GOT3 (cell line): ENCODE measurements at places on chromosomes 5 and 9.

DNA sequence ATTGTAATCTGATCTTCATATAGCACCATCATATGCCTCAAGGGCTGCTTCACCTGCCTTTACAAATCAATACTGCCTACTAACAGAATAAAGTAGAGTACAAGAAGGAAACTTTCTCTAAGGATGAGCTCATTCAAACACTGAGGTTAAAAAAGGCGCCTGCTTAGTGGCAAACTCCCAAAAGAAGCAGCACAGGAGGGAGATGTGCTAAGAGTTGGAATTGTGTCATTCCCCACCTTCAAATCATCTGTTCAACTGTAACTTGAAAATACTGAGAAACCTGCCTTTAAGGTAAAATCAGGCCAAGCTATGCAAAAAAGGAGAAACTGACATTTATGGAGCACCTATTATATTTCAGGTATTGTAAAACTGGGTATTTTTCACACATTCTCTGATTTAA, 560.6 kb downstream of the PTPRD start:
- DNase-seq: no peak

GRCh38 chr9:34493972-34494535, 28.7 kb downstream of the ENHO start:
- no peak for DNase-seq

GRCh38 chr5:36135988-36136387, 15.7 kb downstream of the LMBRD2 start:
- DNase-seq: no peak

- DNase-seq: no peak
Measured at GRCh38 chr5:171340042-171340441, 31.0 kb downstream of the TLX3 start.

- no peak for DNase-seq
Measured at GRCh38 chr9:128946571-128947276, 679 bp downstream of the DOLK start.

DNA sequence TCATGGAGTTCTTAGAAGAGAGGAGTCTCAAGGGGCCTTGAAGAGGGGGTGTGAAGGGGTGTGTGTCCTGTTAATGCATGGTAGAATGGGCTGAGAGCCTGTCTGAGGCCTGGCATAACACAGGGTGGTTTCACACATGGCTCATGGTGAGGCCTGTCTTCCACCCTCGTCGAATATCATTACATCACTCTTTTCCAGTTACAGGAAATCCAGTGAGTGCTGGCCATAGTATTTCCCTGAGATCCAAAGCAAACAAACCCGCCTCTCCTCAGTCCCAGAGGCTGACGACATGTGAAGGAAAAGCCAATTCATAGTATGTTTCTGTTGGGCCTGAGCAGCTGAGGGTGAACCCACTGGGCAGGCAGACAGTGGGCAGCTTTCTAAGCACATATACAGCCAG, 159.4 kb upstream of the NR3C1 start:
- DNase-seq: no peak

DNA sequence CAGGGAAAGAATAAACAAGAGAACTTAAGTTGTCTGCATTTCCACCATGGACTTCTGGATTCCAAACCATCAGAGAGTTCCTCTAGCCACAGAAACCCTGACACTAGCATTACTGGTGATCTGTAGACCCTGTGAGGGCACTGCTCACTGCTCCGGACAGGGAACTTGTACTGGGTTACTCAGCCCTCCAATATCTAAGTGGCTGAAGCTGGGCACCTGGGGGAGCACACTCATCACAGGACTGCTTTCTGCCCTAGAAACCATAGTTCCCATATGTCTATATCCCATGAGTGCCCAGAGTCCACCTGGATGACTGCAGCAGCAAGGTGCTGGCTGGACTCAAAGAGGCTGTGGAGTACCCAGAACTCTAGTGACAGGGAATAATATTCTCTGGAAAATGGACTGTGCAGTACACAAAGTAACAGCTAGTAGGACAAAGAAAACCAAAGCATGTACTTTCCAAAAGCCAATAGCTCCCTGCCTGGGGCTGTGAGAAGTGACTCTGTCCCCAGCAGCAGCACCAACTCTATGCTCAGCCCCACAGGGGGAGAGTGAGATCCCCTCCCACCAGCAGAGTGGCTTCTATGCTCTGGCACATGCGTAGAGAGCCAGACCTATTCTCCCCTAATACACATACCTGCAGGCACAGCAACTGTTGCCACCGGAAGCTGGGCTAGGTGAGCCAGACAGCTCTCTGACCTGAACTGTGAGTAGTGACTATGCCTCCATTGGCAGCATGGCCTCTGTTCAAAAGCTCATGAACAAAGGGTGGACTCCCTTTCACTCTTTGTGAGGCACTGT, 472.9 kb upstream of the FTMT start:
- DNase-seq: no peak

GRCh38 chr9:4425319-4426045, 64.8 kb upstream of the SLC1A1 start:
- no peak for DNase-seq

GRCh38 chr5:148951612-148952011, 111.2 kb downstream of the SH3TC2 start:
- DNase-seq: no peak

DNA sequence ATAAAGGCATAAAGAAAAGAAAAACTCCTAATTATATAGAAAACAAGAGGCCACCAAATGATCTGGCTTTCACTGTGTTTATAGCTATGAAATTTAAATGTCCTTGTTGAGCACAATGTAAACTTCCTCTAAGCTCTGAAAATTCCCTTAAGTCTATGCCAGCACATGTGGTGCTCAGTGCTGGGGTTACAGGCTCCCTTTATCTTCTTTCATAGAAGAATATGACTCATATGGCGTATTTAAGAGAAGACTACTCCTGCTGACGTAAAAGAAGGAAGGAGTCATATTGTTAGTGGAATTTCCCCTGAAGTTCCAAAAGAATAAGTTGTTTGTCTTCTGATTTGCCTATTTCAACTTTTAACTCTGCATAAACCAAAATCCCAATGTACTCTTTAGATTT, 30.4 kb downstream of the RNF145 start:
- DNase-seq: no peak

DNA sequence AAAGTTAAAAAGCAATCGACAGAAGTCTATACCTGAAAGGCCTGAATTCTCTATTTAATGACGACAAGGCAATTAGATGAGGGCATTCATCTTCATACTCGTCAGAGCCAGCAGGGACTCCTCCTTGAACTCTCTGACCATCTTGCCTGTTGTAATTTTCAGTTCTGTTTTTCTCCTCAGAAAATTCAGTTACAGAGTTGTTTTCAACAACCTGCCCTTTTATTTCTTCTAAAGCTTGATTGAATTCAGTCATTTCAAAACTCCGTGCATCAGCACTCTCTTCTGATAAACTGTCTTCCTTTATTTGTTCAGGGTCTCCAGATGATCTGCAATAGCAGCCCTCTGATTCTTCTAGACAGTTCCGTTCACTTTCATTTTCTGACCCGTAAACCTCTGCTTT, 15.6 kb downstream of the RIOK2 start:
- DNase-seq: no peak

- DNase-seq: no peak
Measured at GRCh38 chr9:125632321-125633115, 74.5 kb downstream of the MAPKAP1 start.

GRCh38 chr9:16386827-16387077, 483.7 kb downstream of the BNC2 start:
- no peak for DNase-seq

- DNase-seq: no peak
Measured at GRCh38 chr5:57696389-57696769, 213.8 kb upstream of the ACTBL2 start.

GRCh38 chr9:108045851-108046250, 556.3 kb upstream of the KLF4 start:
- no peak for DNase-seq

- DNase-seq: no peak
Measured at GRCh38 chr5:37121027-37121426, 128.1 kb downstream of the CPLANE1 start.

DNA sequence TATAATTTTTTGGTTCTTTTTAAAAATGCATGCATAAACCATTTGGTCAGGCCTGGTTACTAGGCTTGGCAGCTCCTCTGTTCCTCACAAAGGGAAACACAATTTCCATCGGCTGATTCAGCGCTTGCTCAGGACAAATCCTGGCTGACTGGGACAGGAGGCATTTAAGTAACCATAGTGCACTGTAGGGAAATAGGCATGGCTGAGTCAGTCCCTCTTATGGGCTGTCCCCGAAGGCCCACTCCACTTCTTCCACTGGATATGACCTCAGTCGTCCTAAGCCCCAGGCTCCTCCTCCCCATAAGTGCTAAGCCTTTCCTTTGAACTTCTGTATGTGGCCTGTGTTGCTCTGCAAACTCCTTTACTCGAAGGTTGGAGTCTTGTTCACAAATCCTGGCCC, 71.2 kb upstream of the GLIS3 start:
- DNase-seq: peak; percentile 10

- no peak for DNase-seq
Measured at GRCh38 chr5:134547999-134548658, 22.7 kb downstream of the JADE2 start.

DNA sequence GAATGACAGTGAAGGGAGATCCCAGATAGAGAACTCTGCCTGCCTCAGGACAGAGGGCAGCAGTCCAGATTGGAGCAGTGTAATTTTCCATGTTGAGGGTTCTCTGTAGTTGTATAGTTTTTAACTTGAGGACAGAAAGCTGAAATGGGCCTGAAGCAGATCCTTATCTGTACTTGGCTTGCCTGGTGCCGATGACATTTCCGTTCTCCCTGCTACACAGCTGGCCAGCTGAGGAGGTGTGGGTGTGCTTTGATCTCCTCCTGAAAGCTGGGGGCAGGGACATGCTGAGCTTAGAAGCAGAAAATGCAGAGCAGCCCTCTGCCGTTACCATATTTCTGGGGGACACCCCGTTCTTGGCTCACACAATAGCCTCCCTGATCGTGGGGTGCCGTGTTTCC, 10.5 kb downstream of the GLRX start:
- no peak for DNase-seq

DNA sequence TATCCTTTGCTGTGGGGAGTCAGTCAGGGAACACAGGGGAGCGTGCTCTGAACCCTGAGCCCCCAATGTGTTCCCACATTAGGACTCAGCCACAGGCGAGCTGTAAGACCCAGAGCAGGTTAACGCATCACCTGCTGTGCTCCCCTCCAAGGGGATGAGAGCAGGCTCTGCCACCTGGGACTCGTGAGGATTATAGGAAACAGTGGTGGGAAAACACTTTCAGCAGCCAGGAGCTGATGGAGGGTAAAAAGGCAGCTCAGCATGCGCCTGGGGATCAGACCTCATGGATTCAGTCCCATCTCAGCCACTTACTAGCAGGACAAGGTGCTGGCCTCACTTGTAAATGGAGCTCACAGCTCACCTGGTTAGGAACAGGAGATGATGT, 9.2 kb downstream of the JADE2 start:
- no peak for DNase-seq

- DNase-seq: no peak
Measured at GRCh38 chr5:456351-457194, 13.6 kb downstream of the EXOC3 start.

GRCh38 chr5:56019306-56020272, 24.8 kb upstream of the IL6ST start:
- no peak for DNase-seq

GRCh38 chr5:151734064-151734408, 24.4 kb downstream of the ATOX1 start:
- DNase-seq: no peak

- no peak for DNase-seq
Measured at GRCh38 chr5:36438765-36439561, 137.3 kb upstream of the RANBP3L start.

DNA sequence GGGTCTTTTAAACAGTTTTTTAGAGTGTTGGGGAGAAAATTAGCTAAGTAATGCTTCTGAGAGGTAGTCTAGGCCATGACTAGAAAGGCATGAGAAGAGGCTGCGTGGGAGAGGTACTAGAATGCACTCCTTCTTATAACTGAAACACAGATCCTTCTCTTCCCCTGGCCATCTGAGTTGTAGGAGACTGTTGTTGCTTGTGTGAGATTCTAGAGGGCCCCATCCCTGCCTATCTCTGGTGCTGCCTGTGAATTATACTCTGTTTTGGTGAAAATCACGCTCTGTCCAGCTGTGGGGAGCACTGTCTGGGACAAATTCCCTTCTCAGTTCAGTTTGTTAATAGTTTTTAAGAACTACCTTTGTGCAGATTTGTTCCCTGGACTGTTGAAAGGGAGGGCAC, 37.5 kb downstream of the MAP1B start:
- DNase-seq: no peak
